T follicular helper cell (primary cell): ENCODE measurements at places on chromosomes 2 and 18.

DNA sequence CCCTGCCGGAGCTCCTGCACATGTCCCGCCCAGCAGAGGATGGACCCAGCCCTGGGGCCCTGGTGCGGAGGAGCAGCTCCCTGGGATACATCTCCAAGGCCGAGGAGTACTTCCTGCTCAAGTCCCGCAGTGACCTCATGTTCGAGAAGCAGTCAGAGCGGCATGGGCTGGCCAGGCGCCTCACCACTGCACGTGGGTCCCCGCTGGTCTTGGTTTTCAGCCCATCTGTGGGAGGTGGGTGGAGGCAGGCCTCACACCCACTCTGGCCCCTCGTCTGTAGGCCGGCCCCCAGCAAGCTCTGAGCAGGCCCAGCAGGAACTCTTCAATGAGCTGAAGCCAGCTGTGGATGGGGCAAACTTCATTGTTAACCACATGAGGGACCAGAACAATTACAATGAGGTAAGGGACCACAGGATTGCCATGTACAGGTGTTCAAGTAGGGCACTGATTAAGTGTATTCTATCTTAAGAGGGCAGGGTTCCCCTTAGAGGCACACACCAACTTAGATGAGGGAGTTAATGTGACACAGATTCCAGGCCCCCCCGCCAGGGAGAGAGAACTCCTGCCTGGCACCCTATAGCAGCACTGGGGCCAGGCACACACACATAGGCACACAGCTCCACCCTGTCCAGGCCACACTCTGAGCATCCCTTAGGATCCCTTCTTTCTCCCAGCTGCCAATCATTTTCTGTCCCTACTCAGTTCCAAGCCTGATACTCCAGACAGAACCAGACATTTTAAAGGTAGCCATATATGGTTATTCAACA, 5.4 kb upstream of the CHRNG start:
- no peak for DNase-seq

DNA sequence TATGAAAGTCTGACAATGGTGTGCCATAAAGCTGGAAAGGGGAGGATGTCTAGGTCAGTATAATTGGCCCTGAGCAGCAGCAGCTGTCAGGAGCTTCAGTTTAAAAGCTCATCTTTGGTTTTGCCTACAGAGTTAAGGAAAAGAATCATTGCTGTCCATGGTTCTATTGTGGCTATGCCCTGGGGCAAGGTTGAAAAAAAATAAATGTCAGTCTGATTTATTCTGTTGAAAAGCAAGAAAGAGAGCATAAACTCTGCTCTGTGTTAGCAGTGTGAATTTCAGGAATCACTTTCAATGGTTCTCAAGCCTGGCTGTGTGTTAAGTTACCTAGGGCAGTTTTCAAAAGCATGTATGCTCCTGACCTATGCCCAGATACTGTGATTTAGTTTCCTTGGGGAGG, 446.7 kb downstream of the SETBP1 start:
- DNase-seq: no peak

DNA sequence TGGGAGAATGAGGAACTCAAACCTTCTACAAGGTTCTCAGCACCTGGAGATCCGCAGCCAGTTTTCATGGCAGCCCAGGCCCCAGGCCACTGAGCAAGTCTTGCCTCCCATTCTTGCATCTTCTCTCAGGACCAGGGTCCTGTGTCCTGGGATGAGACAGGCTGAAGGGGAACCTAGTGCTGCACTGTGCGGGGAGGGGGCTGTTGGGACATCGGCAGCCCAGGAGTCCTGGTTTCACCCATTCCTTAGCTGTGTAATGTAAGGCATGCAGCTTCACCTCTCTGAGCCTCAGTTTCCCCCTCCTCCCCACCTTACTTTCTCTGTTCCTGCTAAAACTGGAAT, 43.9 kb downstream of the TNS1 start:
- no peak for DNase-seq

DNA sequence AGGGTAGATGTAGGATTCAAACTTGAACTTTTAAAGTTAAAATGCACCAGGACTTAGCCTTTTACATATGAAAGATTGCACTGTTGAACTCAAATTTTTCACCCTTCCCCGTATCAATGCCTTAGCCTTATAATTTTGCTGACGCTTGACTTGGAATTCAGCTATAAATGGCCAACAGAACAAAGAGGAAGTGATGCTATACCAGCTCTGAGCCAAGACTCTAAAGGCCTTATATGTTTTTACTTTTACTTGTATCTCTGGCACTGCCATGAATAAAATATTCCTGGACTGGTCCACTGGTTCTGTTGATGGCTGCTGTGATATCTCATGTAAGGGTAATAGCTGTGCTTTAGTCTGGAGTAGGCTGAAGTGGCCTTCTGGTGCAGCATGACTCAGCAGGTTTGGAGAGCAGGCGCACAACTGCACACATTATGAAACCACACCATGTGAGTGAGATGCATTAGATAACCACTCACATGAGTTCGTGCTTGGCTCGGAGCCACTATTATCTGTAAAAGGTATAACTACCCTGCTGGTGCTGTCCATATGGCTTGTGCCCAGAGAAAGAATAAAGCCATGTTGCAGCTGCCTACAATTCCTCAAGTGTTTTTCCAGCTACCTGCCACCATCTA, 8.4 kb upstream of the IER3IP1 start:
- DNase-seq: no peak

DNA sequence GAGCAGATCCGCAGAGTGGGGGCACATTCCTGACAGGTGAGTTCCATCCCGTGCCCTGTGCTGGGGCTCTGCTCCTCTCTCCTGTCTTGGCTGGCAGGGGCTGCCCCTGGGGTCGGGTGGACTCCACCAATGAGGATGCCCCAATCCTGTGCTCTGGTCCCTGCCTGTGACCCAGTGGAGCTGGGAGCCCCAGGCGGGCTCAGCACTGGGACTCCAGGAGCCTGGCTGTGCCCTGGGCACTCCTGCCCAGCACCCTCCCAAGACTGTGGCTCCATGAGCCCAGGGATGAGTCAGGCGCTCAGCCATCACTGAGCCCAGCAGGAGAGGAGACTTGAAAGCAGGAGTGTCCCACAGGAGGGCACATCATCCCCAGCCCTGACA, 53.9 kb downstream of the MBP start:
- no peak for DNase-seq

DNA sequence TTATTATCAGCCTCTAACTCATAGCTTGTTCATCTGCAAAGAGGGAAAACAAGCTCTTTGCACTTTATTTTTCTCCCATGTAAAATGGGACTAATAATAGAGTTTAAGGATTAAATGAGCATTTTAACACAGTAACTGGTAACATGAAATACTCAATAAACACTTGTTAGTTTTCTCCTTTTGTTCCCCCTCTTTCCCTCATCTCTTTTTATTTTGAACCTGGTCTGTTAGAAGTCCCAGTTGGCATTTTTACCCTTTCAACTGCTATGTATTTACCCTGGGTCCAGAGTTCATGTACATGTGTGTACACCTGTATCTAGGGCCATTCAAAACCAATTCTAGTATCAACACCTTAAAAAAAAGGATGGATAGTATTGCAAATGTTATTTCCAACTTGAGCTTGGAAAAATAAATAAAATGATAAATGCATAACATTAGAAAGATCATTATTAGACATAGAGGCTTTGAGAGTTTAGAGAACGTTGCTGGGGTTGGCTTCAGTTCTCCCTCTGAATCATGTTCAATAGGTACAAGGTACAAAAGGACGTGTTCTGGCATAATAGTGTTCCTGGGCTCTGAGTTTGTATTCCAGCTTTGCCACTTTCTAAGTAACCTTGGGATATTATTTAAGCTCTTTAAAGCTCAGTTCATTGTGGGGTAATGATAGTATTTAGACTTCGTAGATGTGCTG, 5.2 kb upstream of the VPS54 start:
- DNase-seq: no peak

DNA sequence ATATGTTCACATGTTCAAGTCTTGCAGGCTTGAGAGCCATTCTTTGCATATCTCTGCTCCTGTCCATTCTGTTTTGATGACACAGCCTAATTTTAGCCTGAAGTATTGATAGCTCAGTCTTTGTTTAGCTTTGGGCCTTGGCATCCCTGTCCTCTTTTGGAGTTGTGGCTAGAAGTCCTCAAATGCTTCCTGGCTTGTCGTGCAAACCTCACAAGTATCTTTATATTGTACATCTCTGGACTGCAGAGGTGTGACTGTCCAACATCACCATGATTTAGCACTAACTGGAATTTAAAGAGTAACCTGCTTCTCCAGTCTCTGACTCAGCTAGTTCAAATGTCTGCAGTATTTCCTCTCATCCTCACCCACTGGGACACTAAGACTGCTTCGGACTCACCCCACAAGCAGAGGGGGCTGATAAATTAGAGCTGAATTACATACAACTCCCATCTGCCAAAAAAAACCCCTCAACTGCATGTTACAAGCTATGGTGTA, 11.7 kb downstream of the PFN4 start:
- no peak for DNase-seq

GRCh38 chr2:240123821-240124650, 12.1 kb downstream of the COPS9 start:
- no peak for DNase-seq

GRCh38 chr2:221524158-221524557, 47.9 kb downstream of the EPHA4 start:
- DNase-seq: no peak

DNA sequence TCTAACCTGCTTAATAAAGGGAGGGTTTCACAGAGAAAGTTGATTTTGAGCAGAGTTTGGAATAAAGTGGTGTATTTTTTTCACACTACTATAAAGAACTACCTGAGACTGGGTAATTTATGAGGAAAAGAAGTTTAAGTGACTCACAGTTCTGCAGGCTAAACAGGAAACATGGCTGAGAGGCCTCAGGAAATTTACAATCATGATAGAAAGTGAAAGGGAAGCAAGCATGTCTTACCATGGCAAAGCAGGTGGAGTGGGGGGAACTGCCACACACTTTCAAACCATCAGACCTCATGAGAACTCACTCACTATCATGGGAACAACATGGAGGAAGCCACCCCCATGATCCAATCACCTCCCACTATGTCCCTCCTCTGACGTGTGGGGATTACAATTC, 546.7 kb downstream of the EPHA4 start:
- no peak for DNase-seq

DNA sequence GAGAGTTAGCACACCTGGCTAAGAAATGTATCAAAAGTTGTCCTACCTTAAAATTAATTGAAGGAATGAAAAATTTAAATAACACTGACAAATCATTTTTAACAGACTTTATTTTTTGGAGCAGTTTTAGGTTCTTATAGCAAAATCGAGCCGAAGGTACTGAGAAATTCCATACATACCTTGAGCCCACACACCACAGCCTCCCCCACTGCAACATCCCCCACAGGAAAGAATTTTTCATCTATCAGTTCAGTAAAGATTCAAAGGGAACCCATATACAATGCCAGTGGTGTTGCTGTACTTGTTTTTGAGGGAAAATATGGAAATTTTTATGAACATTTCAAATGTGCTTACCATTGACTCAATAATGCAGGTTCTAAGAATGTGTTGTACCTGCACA, 169.8 kb upstream of the HS6ST1 start:
- DNase-seq: no peak

- no peak for DNase-seq
These were observed 34.1 kb upstream of the NXPH2 start for GRCh38 chr2:138814123-138814898.

DNA sequence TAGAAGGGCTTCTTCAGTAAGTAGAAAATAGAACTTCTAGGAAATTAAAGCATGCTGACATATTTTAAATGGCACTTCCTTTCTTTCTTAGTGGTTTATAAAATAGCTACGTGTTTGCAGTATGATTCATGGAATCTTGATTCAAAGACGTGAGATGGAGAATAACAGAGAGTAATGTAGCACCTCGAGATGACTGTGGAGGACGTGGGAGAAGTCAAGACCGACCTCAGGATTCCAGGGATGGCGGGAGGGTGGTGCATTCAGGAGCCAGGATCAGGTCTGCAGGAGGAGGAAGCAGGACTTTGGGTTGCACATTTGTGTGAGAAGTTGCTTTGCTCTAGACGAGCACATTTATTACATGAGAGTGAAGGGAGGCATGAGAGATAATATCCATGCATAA, 56.0 kb downstream of the DCDC2C start:
- DNase-seq: no peak

- peak; percentile 66 for DNase-seq
These were observed 8.4 kb upstream of the MGAT5 start for GRCh38 chr2:134245340-134245984.

DNA sequence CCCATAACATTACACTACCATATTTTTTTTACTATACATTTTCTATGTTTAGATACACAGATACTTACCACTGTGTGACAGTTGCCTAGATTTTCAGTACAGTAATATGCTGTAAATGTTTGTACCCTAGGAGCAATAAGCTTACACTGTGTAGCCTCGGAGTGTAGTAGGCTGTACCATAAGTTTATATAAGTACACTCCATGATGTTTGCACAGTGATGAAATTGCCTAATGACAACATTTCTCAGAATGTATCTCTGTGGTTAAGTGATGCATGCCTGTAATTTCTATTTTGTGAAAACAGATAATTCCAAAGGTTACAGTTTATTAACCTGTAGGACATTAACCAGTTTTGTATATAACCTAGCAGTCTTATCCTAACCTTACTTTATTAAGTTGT, 128.1 kb upstream of the RBMS1 start:
- no peak for DNase-seq
